Brain (organoid and tissue), 16 donors: ENCODE measurements at places on chromosomes 3 and 15.
A peak's percentile ranks its signal among the peaks of the same experiment; 100 is the strongest.

DNA sequence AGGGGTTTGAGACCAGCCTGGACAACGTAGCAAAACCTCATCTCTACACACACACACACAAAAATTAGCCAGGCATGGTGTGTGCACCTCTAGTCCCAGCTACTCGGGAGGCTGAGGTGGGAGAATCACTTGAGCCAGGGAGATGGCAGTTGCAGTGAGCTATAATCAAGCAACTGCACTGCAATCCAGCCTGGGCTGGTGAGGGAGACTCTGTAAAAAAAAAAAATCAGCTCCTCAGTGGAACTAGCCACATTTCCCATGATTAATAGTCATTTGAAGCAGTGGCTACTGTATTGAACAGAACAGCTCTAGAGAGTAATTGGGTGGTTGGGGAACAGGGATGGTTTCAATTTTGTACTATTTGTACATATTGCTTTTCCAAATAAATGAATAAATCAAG lies 11.5 kb upstream of the FBXO40 start:
- no peak for DNase-seq

DNA sequence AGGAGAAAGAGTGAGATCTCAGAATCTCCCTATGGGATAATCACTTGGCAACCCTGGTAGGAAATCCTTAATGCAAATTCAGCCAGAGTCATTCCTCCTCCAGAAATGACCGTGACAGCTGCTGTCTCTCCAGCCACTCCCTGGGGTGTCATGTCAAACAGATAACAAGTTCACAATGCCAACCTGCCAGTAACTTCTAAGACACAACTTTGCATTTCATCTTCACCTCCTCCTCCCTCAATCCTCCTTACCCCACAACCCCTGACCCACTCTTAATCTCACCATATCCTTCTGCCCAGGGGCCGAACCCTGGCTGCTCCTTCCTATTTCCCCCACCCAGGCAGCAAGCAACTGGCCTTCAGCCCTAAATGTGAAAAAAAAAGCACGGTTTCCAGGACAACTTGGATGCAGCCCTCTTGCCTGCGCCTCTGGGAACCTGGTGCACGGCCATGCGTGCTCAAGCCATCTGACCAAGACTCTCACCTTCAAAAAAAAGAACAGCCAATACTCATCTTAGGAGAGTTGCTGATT lies 166.0 kb downstream of the NTRK3 start:
- peak; percentile 74 for DNase-seq

GRCh38 chr3:178960181-178960580 lies 111.4 kb downstream of the ZMAT3 start:
- DNase-seq: peak; percentile 20

DNA sequence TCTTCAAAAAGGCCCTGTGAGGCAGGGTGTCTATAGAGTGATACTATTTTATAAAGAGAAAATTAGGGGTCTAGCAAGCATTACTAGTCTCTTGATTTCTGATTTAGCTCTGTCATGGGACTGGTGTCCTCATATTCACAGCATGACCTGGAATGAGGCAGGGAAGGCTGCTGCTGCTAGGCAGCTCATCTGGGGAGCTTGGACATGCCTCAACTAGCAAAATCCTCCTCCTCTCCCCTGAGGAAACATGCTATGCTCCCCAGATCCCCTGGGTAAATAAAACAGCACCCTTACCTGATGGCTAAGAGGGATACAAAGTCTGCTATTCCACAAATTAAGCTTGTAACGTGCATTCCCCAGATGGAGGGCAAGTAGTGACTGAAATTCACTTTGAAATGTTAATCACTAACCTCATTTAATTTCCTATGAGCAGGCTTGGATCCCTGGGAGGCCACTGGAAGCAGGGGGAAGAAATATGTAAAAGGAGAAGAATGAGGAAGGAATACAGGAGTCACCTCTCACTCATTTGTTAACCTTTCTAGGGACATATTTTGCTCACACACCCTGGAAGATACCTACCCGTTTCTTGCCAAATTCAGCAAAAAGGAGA lies 709.4 kb downstream of the SQOR start:
- no peak for DNase-seq

GRCh38 chr3:104819333-104819732 lies 547.4 kb upstream of the ALCAM start:
- no peak for DNase-seq

DNA sequence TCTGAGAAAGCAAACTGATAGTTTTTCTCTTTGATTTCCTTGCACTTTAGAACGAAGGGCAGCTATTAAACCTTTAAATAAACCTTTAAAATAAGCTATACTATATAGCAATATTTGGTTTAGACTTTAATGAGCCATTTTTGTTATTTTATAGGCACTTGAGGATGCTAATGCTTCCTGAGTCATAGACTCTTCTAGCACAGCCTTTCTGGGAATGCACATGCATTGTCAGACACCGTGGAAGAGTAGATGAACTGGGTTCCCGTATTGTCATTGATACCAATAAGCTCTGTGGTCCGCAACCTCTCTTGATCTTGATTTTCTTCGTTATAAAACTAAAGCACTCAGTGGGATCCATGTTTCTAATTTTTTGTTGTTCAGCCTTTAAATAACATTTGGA lies 27.6 kb downstream of the CERS3 start:
- DNase-seq: no peak

DNA sequence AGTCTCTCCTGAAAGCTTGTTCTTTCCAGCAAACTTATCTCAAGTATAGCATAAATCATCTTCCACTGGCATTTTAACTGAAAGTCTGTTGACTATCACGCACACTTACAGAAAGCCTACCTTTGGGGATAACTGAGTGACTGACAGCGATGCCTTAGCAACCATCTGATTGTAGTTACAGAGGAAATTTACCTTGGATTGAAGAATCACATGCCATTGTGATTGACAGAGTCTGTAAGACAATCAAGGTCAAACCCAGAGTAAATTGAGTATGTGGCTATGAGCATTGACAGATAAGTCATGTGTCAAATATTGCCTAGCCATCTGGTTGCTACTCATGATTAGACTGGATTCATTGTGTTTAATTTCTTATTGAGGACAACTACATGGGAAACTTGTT lies 82.0 kb downstream of the CNTN4 start:
- DNase-seq: no peak

DNA sequence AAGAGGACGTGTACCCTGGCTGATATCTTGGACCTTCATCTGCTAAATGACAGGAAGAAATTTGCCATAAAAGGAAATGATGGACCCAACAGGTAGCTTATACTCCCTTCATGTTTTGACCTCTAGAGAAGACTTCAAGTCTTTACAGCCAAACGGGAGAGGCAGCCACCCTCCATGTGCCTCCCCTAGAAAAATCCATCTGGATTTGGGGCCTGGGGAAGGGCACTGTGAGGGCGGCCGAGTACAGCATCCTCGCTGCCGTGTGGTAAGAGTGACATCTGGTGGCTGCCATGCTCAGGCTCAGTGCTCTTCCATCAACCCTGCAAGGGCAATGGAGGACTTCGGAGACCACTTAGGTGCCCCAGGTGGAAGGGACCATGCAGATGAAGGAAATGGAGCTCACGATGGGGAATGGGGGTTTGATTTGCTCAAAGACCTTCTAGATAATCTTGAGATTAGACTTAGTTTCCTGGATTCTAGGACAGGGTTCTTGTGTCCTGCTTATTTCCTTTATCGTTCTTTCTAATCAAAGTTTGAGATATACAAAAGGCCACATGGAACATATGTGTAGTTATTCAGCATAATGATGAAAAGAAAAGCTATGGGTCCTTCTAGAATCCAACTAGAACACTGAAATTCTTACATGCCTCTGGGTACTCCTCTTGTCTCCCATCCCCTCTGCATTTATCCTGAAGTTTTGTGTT lies 44.4 kb downstream of the AQP9 start:
- peak; percentile 39 for DNase-seq

GRCh38 chr15:90603893-90604292 lies 74.2 kb downstream of the CRTC3 start:
- no peak for DNase-seq

GRCh38 chr15:69474291-69474690 lies 21.7 kb downstream of the RPLP1 start:
- DNase-seq: no peak

GRCh38 chr3:102441832-102442231 lies 7.0 kb downstream of the ZPLD1 start:
- no peak for DNase-seq

DNA sequence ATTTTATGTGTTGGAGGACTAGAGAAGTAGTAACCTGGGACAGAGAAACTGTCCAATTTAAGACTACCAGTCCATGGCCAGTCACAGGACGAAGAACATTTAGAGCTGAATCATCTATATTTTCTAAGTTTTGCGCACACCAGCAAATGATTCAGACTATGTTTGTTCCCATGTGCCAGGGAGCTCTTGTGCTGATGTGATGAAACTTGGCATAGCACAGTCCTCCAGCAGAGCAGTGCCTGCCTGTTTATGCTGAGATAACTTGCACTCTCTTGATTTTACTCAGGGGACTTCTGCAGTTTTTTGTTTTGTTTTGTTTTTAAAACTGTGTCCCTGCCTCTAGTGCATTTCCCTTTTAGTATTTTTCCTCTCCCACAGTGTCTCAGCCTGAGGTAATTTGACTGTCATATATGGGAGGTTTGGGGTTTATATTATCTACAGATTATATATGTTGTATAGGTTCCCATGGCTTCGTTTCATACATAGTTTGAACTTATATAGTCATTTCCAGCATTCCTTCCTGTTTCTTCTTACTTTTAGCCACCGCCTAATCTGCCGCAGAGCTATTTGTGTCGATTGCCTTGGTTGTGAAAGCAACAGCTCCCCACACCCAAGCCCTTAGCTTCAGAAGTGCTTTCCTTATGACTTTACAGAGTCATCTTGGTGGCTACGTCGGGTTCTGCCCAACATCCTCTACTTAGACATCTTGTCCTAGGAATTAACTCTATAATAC lies 45.5 kb downstream of the PPM1L start:
- no peak for DNase-seq

- DNase-seq: no peak
Observed at GRCh38 chr3:49377483-49377882, 19.3 kb upstream of the GPX1 start.

- DNase-seq: no peak
Observed at GRCh38 chr3:177753451-177754155, 556.3 kb upstream of the TBL1XR1 start.

DNA sequence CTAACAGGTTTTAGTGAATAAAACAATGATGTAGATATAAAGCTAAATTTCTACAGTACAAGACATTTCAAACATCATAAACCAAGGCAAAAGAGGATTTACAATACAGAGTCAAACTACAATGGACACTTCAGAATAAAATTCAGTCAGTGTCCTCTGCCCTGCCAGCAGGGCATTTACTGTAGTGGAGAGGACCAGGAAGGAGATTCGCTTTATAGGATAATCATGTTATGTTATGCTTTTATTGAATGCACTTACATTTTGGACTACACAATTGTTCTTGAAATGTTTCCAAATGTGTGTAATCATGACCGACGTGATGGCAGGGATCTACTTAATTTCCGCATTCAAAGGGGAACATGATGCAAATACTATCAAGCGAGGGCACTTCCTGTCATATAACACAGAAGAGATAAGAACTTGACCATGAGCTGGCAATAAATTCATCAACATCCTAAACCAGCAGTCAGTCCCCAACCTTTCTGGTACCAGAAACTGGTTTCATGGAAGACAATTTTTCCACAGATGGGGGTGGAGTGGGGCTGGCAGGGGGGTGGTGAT lies 925.6 kb downstream of the FHIT start:
- no peak for DNase-seq

- DNase-seq: peak; percentile 36
Observed at GRCh38 chr15:93716615-93717231, 514.6 kb upstream of the MCTP2 start.

DNA sequence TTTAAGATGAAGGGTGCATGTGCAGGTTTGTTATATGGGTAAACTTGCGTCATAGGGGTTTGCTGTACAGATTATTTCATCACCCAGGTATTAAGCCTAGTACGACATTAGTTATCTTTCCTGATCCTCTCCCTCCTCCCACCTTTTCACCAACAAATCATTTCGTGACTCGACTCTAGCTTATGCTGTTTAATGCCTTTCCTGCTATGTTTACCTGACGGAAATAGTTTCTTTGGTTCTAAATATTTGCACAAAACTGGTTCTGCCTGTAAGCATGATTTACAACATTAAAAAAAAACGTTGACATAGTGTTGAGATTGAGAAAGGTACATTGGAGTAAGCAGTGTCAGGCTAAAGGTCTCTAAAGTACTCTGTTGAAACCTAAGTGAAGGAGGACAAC lies 2.4 kb downstream of the GNL3 start:
- DNase-seq: no peak

DNA sequence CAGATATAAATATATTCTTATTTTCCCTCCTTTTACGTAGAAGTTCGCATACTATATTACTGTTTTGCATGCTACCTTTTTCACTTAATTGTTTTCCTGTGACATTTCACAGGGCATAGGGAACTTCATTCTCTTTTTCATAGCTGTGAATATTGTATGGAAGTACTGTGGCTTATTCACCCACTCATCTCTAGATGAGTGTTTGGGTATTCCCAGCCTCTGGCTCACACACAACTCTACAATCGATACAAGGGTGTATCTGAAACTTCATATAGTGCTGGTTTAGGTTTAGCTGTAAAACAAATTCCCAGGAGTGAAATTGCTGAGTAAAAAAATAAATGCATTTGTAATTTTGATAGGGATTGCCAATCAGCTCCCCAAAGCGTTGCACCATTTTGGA lies 55.3 kb upstream of the MAGI1 start:
- no peak for DNase-seq

GRCh38 chr15:66251790-66252684 lies 1.5 kb downstream of the MEGF11 start:
- peak; percentile 78 for DNase-seq

GRCh38 chr15:64979252-64979710 lies 10.4 kb downstream of the SPG21 start:
- peak; percentile 44 for DNase-seq

DNA sequence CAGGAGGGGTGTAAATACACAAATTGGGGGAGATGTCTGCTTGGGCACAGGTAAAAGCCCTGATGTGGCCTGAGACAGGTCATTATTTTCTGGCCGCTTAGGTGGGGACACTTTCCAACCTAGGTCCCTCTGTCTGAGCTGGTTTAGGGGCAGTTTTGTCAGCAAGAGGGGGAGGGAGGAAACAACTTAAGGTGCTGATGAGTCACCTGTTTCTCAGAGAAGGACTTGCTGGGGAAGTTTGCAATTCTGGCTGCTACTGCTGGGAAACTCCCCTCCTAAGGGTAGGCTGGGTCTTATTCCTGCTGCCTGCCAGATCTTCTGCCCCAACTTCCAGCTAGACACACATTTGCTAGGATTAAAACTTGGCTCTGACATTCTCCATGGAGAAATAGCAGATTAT lies 4.8 kb upstream of the RHOV start:
- no peak for DNase-seq

DNA sequence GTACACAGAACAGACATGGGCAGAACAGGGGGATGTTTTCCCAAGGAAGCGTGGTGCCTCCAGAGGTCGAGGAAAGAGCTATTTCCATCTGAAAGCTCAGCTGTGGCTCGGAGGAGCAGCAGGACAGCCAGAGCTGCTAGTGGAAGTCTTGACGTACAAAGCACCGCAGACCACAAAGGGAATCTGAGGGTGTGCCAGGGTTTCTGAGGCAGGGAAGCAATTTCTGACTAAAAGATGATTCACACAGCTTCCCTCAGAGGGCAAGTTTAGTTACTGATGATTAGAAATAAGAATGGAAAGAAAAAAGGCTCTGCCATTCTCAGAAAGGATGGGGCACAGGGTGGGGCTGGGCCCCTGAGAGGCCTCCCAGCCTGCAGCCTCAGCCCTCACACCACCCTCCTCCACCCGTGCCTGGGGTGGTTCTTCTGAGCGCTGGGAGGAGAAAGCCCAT lies 45.8 kb upstream of the SEC13 start:
- DNase-seq: peak; percentile 26

GRCh38 chr3:71026634-71027578 lies 556.6 kb downstream of the FOXP1 start:
- DNase-seq: no peak

- DNase-seq: no peak
Observed at GRCh38 chr3:5690904-5691532, 503.5 kb downstream of the EDEM1 start.
